ENCODE measurements at places on chromosomes 2 and 18. TPM values are rescaled to one million over a fixed set of nuclear protein-coding genes. Genes with fewer than 3 reads are reported as not detected.

The DSEL gene
- 28.0 TPM for total RNA-seq

The CXCR1 gene
- not detected for total RNA-seq

The RGPD3 gene
- not detected for total RNA-seq

The POTEJ gene
- not detected for total RNA-seq

The DCDC2C gene
- not detected for total RNA-seq

The TSPYL6 gene
- not detected for total RNA-seq

All from Calu3 (cell line).